Daoy (cell line): ENCODE measurements at places on chromosomes 12 and 14.

DNA sequence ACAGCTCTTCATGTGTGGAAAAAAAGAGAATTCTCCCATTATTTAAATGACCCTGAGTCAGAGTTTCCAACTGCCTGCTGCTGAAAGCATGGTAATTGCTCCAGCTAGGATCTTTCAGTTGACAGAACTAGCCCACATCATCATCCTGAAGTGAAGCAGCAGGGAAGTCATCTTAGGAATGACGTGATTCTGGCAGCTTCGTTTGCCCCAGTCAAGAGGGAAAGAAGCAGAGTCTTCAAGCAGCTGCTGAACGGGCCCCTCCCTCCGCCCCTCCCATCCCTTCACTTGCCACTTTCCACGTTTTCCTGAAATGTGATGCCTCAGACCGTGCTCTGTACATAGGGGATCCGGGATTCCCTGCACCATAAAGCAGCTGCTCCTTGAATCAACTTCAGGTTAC is 455.0 kb upstream of the TMEM132C start:
- DNase-seq = peak; percentile 81

- DNase-seq = peak; percentile 98
Measured at GRCh38 chr14:68695326-68695768, 97.5 kb downstream of the ZFP36L1 start.

- DNase-seq = no peak
Measured at GRCh38 chr12:66399911-66400306, 97.6 kb downstream of the HELB start.

- no peak for DNase-seq
Measured at GRCh38 chr14:59895721-59896120, 24.2 kb upstream of the LRRC9 start.

- no peak for DNase-seq
Measured at GRCh38 chr12:106380954-106381353, 23.4 kb downstream of the POLR3B start.

GRCh38 chr12:57216014-57216911 is at the start of gene NXPH4:
Gene NXPH4, plus strand, starts transcription at chr12:57216794. Its CDS starts 176 bp downstream, at chr12:57216970.
- peak; percentile 39 for DNase-seq

DNA sequence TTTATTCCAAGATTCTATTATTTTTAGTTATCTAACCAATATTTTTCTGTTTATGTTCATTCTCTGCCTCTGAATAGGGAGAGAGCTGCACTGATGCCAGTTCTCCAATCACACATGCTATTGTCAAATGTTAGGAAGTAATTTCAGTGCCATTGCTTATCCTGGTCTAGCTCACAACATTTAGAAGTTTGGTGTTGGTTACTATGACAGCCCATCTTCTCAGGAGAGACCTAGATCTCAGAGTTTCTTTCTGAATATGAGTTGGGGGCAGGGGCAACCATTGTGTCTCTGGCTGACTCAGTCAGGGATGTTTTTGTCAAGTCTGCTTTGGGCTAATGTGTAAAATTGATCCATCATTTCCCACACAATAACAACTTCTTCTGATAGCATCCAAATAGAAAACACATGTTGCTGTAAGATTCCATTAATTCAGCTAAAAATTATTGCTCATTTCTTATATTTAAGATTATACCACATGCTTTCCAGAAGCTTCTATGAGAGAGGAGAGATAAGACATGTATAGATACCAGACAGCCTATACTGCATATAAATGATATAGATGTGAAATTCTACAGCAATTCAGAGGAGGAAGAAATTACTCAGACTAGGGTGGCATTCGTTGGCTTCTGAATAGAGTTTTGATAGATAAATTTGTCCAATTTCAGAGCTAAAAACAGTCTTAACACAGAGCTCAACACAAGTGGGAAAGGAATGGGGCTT is 64.8 kb downstream of the DACT1 start:
- no peak for DNase-seq

GRCh38 chr12:125249932-125250331 is 184.7 kb downstream of the AACS start:
- peak; percentile 69 for DNase-seq

GRCh38 chr14:75342762-75343599 is 64.4 kb downstream of the FOS start:
- DNase-seq = no peak

DNA sequence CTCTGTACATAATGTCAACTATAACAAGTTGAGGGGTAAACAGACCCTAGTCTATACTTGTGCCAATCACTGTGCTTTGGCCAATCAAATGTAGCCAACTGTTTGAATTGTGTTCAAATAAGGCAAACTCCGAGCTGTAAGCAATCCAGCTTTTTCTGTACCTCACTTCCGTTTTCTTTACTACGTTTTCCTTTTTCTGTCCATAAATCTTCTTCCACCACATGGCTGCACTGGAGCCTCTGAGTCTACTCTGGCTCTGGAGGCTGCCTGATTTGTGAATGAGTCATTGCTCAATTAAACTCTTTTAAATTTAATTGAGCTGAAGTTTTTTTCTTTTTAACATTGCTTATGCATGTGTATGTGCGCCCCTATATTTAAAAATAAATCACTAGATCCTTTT is 29.7 kb downstream of the CLEC1A start:
- DNase-seq = peak; percentile 10

DNA sequence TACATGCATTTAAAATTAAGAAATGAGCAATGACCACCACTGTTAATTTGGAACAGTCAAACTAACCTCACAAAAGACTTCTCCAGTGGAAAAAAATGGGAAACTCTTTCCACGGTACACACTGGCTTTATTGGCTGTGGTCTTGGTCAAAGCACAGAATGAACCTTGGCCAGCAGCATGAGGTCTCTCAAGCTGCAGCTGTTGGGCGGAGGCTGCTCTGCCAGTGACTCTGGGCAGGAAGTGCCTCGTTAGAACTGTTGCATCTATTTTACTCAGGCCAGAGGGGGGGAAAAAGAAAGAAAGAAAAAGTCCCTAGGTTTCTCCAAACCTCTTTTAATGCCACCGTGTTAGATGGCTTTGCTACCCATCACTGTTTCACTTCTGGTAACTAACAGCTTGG is 279.8 kb upstream of the DIO2 start:
- DNase-seq = peak; percentile 13

DNA sequence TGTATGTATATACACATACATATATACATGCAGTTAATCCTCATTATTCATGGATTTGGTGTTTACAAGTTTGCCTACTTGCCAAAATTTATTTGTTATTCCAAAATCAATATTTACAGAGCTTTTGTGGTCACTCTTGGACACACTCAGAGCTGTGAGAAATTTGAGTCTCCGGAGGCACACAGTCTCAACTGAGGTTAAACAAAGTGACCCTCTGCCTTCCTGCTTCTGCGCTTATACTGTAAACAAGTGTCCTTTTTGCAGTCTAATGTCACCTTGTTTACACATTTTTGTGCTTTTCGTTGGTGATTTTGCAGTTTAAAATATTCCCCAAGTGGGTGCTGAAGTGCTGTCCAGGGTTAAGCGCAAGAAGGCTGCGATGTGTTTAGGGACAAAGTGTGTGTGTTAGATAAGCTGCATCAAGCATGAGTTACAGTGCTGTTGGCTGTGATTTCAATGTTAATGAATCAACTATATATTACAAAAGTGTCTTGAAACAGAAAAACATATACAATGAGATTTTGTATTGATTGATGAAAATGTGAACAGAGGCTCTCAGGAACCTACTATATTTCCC is 13.1 kb upstream of the LTA4H start:
- DNase-seq = no peak

DNA sequence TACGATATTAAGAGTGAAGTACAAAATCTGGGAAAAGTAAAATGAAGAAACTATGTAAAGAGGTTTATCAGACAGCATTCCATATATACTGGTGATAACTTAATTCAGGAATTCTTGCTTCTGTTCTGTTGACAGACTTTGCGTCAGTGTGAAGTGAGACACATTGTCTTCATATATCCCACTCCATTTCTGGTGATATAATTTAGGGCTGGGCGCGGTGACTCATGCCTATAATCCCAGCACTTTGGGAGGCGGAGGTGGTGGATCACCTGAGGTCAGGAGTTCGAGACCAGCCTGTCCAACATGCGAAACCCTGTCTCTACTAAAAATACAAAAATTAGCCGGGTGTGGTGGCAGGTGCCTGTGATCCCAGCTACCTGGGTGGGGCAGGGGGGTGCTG is 20.3 kb upstream of the RAD52 start:
- DNase-seq = peak; percentile 35

- DNase-seq = peak; percentile 15
Measured at GRCh38 chr12:31471051-31471450, 119.9 kb downstream of the DENND5B start.

GRCh38 chr12:130559806-130560205 is 156.3 kb downstream of the RIMBP2 start:
- no peak for DNase-seq

- DNase-seq = no peak
Measured at GRCh38 chr12:95227818-95228356, 10.3 kb downstream of the VEZT start.

DNA sequence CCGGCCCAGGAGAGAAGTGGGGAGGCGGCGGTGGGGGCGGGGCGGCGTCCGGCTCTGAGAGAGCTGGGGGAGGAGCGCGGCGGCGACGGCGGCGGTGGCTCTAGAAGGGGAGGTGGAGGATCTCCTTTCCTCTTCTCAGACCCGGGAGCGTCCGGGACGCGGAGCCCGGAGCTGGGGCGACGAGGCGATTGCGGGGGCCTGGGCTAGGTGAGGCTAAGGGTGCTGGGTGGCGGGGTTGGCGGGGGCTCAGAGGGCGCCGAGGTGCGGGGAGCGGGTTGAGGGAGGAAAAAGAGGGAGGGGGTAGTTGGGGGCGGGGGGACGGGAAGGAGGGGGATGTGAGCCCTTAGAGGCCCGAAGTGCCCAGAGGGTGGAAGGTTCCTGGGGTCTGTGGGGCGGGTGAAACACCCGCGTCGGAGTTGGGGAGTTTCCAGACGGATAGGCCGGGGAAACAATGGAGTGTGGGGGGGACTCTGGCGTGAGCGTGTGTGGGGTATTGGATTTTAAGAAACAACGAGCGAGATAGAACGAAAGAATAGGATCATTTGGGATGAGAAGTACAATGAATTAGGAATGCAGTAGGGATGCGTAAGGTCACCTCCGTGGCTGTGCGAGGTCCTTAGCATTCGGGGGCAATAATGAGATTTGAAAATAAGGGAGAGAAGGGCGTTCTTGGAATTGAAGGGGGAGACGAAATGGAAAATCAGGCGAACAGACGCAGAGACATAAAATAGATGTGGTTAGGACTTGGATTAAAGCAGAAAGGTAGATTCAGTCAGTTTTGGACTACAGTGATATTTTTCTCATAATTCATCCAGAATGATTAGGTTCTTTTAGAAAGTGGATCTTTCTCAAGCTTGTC is at the start of gene SPATS2:
Gene SPATS2 (plus strand): TSS at position 82 of the 859 bp plus-strand sequence. CDS start 93,551 bp downstream, outside the sequence.
- DNase-seq = peak; percentile 43

DNA sequence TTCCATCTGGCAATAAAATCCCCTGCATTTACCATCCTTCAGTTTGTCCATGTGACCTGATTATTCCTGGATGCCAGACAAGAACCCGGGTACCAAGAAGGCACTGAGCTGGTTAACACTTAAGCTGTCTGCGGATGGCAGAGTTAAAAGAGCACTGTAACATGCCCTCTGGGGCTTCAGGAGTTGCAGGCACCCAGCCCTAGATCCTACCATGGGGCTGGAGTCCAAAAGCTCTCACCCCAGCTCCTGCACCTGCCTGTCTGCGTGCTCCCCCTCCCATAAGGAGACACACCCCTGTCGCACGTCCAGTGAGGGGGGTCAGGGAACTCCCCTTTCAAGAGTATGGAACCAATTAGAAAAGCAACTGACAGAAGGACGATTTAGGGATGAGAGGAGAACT is 14.6 kb upstream of the FBXO34 start:
- no peak for DNase-seq

- no peak for DNase-seq
Measured at GRCh38 chr12:3469711-3470110, 21.3 kb upstream of the PRMT8 start.

GRCh38 chr12:3662521-3662921 is 90.4 kb downstream of the CRACR2A start:
- no peak for DNase-seq

- no peak for DNase-seq
Measured at GRCh38 chr12:78149459-78149858, 318.8 kb downstream of the NAV3 start.

DNA sequence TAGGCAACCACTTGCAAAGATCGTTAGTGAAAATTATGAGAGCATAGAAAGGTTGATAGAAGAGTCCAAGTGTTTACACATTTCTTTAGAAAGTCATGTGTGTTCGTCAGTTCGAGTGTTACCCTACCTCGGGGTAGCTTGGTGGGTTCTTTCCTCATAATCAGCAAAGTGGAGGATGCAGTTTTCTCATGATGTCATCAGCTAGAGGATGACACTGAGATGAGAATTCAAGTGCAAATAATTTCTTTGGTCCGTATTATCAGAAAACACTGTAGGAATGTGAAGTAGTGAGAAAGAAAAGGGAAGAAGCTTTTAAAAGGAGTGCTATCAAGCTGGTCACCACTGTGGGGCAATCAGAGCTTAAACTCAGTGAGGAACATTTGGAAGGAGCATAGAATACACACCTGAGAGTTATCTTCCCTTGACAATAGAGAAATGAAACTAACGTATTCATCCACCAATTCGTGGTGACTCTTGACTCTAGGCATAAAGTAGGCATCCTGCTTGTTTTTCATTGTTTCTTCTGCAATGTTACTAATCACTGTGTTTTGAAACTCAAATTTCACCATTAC is 1340.9 kb upstream of the TMEM132C start:
- DNase-seq = no peak

- no peak for DNase-seq
Measured at GRCh38 chr12:30440826-30441602, 254.7 kb downstream of the IPO8 start.

GRCh38 chr12:102024765-102025164 is 37.0 kb downstream of the WASHC3 start:
- no peak for DNase-seq

DNA sequence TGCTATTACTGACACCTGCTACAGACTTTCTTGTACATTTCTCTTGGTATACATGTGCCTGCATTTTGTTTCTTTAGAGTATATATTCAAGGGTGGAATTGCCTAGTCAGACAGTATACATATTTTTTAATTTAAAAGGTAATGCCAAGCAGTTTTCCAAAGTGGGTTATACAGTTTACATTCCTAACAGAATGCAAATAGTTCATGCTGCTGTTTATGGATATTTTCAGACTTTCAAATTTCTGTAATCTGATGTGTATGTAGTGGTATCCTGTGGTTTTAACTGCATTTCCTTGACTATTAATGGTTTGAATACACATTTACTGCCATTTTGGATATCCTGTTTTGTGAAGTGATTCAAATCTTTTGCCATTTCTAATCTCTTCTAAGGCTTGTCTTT is 55.5 kb upstream of the VCPKMT start:
- DNase-seq = no peak

GRCh38 chr14:34496679-34497513 is 34.9 kb upstream of the SPTSSA start:
- DNase-seq = peak; percentile 94

DNA sequence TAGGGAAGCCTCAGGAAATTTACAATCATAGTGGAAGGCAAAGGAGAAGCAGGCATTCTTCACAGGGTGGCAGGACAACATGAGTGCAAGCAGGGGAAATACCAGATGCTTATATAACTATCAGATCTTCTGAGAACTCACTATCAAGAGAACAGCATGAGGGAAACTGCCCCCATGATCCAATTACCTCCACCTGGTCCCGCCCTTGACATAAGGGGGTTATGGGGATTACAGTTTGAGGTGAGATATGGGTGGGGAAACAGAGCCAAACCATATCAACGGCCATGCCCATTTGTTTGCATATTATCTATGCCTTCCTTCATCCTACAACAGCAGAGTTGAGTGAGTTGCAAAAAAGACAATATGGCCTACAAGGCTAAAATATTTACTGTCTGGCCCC is 140.2 kb upstream of the CCDC196 start:
- DNase-seq = no peak
